ENCODE measurements at places on chromosomes 5 and 9.

GRCh38 chr9:114799441-114799840 is 6.4 kb downstream of the TNFSF15 start:
- no peak overlapping the region for H3K27ac ChIP-seq
- H3K27me3 ChIP-seq, result no peaks in the 10 kb centered on the region

- no peak overlapping the region for H3K27ac ChIP-seq
- H3K36me3 ChIP-seq, result no peaks in the 10 kb centered on the region
- no peaks in the 10 kb centered on the region for H3K27me3 ChIP-seq
- H3K4me3 ChIP-seq, result no peak overlapping the region
- H3K4me1 ChIP-seq, result peaks cover 7% of the 10 kb centered on the region
Observed at GRCh38 chr5:15393146-15393545, 106.8 kb upstream of the FBXL7 start.

- no peak overlapping the region for H3K4me3 ChIP-seq
- H3K4me1 ChIP-seq, result no peaks in the 10 kb centered on the region
Observed at GRCh38 chr9:29176786-29177185, 1603.5 kb upstream of the C9orf72 start.

DNA sequence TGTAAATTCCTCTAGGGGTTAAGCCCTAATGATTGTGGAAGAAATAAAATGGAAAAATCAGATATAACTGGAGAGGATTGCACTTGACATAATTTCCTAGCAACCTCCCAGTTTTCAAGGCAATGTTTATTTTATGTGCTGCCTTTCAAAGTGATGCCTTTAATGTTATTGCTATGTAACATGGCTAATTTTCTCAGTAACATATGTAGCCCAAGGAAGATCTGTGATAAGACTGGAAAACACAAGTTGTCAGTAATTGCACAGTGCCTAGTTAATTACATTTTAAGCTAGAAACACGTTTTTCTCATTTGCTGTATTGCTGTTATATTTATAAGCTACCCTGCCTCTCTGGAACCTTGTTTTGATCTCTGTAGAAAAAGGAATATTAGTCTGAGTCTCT is 49.2 kb upstream of the KCNN2 start:
- no peaks in the 10 kb centered on the region for H3K27me3 ChIP-seq
- H3K4me1 ChIP-seq, result no peaks in the 10 kb centered on the region
- no peak overlapping the region for H3K4me3 ChIP-seq

GRCh38 chr5:65919773-65920172 is 6.6 kb upstream of the ERBIN start:
- no peak for DNase-seq
- no peaks in the 10 kb centered on the region for H3K36me3 ChIP-seq
- no peak overlapping the region for H3K27ac ChIP-seq
- peaks cover 6% of the 10 kb centered on the region for H3K4me1 ChIP-seq
- no peaks in the 10 kb centered on the region for H3K27me3 ChIP-seq

DNA sequence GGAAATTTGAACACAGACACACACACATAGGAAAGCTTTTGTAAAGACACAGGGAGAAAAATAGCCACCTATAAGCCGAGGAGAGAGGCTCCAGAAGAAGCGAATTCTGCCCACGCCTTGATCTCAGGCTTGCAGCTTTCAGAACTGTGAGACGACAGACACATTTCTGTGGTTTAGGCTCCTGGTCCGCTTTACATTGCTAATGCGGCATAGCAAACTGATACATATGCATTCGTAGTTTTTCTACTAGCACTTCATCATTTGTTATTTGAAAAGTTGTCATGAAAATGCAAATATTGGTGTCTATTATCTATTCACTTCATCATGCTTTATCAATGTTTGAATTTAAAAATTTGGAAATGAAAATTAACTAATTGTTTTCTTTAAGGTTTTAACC is 674.9 kb downstream of the SEMA5A start:
- H3K4me1 ChIP-seq, result no peaks in the 10 kb centered on the region
- DNase-seq, result no peak
- H3K27ac ChIP-seq, result no peak overlapping the region
- no peaks in the 10 kb centered on the region for H3K27me3 ChIP-seq

GRCh38 chr5:91150234-91150633 is 232.9 kb downstream of the ARRDC3 start:
- no peaks in the 10 kb centered on the region for H3K36me3 ChIP-seq
- DNase-seq, result no peak

DNA sequence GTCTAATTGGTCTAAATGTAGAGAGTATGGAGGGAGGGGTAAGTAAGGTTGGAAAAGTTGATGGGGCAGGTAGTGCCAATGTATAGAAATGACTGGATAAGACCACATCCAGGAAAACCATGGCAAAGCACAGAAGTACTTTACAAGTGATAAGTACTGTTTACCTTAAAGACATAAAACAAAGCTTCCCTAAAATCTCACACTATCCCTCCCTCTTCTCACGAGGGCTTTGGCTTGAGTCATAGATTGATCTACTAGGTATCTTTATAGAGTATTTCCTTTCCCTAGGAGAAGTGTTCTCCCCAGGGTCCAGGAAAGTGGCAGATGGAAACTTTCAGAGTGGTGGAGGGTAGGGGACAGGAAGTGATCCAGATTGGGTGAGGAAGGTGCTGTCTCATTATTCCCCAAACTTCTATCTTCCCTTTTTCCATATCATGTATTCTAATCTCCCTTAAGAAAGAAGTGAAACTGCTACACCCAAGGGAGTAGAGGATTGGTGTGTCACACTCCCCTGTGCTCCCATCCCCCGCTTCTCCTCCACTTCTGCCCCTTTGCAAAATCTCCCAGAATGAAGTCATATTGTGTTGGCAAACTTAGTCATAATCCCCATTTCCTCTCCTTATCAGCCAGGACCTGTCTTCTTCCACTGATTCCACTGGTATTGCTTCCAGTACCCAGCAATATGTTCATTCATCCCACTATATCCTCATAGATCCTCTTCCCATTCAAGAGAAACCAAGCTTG is 14.6 kb downstream of the IL33 start:
- H3K27me3 ChIP-seq, result no peaks in the 10 kb centered on the region
- no peak overlapping the region for H3K4me3 ChIP-seq
- peak overlapping the region; percentile 59 for H3K27ac ChIP-seq
- H3K4me1 ChIP-seq, result no peaks in the 10 kb centered on the region
- no peak for DNase-seq

GRCh38 chr5:116576053-116576713 is 1.6 kb upstream of the SEMA6A start:
- no peak overlapping the region for H3K27ac ChIP-seq
- peak; percentile 72 for DNase-seq
- no peaks in the 10 kb centered on the region for H3K27me3 ChIP-seq

DNA sequence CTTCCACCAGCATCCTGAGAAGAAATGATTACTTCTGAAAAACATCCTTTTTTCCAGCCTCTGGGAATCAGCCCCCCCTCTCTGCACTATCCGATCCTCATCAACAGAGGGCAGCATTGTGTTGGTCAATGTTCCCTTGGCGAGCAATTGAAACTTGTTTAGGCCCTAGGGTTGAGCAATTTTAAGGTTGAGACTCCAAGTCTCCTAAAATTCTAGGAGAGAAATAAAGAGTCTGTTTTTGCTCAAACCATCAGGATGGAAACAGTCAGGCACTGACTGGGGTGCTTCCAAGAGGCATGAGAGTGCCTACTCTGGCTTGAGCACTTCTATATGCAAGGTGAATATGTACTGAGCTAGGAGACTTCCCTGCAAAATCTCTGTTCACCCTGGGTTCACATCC is 12.4 kb upstream of the CYFIP2 start:
- no peaks in the 10 kb centered on the region for H3K27me3 ChIP-seq
- no peaks in the 10 kb centered on the region for H3K36me3 ChIP-seq
- no peak overlapping the region for H3K4me3 ChIP-seq

DNA sequence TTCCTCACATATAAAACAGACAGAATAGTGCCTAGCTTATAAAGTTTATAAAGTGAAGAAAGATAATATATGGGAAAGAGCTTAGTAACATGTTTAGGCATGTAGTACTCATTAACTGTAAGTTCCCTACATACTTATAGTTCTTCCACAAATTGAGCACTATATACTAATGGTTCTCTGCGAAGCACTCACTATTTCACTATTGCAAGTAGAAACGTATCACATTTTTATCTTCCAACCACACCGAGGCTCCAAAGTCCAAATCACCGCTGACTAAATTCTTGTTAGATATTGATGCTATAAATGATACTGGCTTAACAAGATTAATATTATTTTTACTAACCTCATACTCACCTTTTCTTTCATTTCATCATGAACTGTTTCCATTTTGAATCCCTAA is 61.0 kb downstream of the FBXW11 start:
- H3K36me3 ChIP-seq, result no peaks in the 10 kb centered on the region
- no peaks in the 10 kb centered on the region for H3K27me3 ChIP-seq
- no peak overlapping the region for H3K27ac ChIP-seq
- no peaks in the 10 kb centered on the region for H3K4me1 ChIP-seq
- no peak overlapping the region for H3K4me3 ChIP-seq

- DNase-seq, result no peak
- no peaks in the 10 kb centered on the region for H3K27me3 ChIP-seq
- no peak overlapping the region for H3K27ac ChIP-seq
- H3K36me3 ChIP-seq, result no peaks in the 10 kb centered on the region
- no peak overlapping the region for H3K4me3 ChIP-seq
- H3K4me1 ChIP-seq, result peaks cover 6% of the 10 kb centered on the region
Observed at GRCh38 chr9:69104830-69105527, 69.1 kb upstream of the TJP2 start.

DNA sequence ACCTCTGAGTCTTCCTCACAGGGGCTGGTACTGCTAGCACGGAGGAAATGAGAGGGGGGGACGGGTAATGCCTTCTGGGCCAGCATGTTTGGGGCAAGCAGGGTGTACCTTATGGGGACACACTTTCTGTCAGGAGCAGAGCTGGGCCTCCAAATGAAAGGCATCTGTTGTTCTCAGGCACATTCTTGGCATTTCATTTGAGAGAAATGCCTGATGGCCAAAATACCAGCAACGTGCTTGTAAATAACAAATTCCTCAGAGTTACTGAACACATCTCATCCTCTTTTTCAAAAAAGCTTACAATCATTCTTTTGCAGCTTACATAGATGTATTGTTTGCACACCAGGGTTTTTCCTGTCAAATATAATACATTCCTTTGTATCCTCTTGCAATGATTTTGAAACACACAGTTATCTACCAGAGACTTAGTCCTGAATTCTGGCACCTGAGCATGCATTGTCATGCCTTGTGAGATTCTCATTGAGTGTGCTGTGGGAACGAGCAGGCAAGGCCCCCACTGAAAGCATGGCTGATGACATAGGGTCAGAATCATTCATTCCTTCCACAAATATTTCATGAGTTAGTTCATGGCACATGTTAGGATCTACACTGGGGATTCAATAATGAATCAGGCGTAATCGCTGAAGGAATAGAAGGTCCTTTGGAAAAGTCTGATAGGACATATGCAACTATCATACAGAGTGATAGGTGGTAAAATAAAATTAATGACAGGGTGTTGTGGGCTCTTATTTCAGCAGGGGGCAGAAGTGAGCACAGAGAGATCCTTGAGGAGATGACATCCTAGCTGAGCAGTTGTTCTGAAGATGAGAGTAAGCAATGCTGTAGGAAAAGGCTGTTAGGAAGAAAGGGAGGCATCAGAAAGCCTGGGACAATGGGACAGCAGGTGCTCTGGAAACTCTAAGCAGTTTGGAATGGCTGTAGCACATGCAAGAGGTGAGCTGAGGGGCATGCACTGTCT is 260.9 kb upstream of the TUT7 start:
- no peak overlapping the region for H3K4me3 ChIP-seq
- H3K27me3 ChIP-seq, result no peaks in the 10 kb centered on the region
- H3K27ac ChIP-seq, result no peak overlapping the region

DNA sequence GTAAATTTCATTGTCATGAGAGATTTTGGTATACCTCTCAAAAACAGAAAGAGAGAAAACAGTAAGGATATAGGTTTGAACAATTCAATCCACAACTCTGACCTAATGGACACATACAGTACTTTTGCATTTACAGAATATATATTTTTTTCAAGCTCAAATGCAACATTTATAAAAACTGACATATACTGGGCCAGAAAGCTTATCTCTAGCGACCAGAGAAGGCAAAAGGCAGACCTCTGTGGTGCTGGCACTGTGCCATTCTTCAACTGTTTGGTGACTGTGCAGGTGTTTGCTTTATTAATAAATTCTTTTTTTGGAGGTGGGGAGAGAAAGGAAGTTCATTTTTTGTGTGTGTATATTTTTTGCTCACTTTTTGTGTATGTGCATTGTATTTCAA is 6.0 kb upstream of the PLAC8L1 start:
- H3K4me3 ChIP-seq, result no peak overlapping the region
- no peaks in the 10 kb centered on the region for H3K4me1 ChIP-seq
- H3K36me3 ChIP-seq, result peaks cover 39% of the 10 kb centered on the region
- no peak overlapping the region for H3K27ac ChIP-seq
- no peak for DNase-seq

GRCh38 chr9:119884438-119884837 is 515.2 kb upstream of the BRINP1 start:
- DNase-seq, result no peak
- H3K27ac ChIP-seq, result no peak overlapping the region
- H3K4me3 ChIP-seq, result no peak overlapping the region
- no peaks in the 10 kb centered on the region for H3K27me3 ChIP-seq
- H3K4me1 ChIP-seq, result no peaks in the 10 kb centered on the region

- H3K27ac ChIP-seq, result peak overlapping the region; percentile 91
- no peak for DNase-seq
- no peaks in the 10 kb centered on the region for H3K36me3 ChIP-seq
- peaks cover 97% of the 10 kb centered on the region for H3K4me1 ChIP-seq
- no peaks in the 10 kb centered on the region for H3K27me3 ChIP-seq
Observed at GRCh38 chr9:129142138-129142935, 31.1 kb downstream of the PTPA start.

GRCh38 chr9:78311886-78312524 is 15.1 kb downstream of the PSAT1 start:
- DNase-seq, result no peak
- no peaks in the 10 kb centered on the region for H3K4me1 ChIP-seq
- no peaks in the 10 kb centered on the region for H3K36me3 ChIP-seq

DNA sequence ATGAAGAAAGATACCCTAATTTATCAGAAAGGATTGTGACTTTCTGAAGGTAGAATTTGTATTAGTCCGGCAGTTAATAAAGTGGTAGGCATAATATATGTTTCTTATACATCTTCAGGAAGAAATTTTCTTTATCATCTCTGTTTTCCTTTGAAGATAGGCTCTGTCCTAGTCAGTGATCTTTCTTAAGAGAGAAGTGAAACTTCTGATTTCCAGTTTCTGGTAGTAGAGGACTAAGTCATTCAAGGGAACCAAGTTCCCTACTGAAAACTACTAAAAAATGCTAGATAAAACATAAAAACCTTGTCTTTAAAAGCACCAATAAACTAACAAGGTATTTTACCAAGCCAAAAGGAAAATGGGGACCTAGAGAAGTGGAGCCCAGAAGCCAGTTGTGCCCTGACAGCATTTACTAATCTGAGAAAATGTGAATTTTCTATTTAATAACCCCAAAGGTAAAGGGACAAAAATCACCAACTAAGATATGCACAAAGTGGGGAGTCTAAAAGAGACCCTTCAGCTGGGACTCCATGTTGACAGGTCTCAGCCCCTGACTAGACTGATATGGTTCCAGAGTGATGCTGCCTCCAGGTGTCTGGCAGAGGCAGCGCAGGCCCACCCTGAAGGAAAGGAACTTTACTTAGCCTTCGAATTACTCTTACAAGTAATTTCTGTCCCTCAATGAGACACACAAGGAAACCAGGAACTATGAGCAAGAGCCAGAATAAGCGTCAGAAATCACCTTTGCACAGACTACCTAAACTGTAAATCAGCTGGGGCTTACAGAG is 72.7 kb downstream of the FAM78A start:
- no peaks in the 10 kb centered on the region for H3K4me1 ChIP-seq
- no peak for DNase-seq
- H3K27me3 ChIP-seq, result no peaks in the 10 kb centered on the region
- no peak overlapping the region for H3K27ac ChIP-seq
- no peak overlapping the region for H3K4me3 ChIP-seq

All from tibial artery (tissue), 4 donors.